Omental fat pad (tissue), 4 donors: ENCODE measurements at places on chromosomes 12 and 14. TPM values are rescaled to one million over a fixed set of nuclear protein-coding genes. Genes with fewer than 3 reads are reported as not detected.

Gene DNAJC22
- total RNA-seq: 9.2 TPM

Gene CYP46A1
- total RNA-seq: 2.4 TPM

Gene TAS2R7
- not detected for total RNA-seq

Gene EML5
- 0.36 TPM for total RNA-seq

Gene ESPL1
- 0.93 TPM for total RNA-seq
